Stimulated activated CD4-positive, alpha-beta T cell treated with anti-CD3 and anti-CD28 coated beads, Interleukin-12 subunit alpha, Interleukin-12 subunit beta, amount 100 ng/mL, for 48 hours (primary cell): ENCODE measurements at places on chromosomes 7 and 10.

DNA sequence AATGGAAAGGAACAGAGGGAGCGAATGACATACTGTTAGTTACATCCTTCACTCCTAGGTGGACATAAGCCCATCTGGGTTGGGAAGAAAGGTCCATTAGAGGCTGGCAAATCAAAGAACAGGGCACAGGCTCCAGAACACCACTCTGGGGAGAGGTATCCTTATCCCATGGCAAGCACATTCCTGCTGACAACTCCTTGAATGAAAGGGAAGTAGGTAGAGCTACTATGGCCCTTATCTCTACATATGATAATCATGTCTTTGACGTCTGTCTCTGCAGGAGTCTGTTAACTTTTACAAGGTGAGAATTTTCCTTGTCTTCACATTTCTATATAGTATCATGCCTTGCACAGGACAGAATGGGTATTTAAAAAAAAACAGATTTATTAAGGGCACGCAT is 10.4 kb downstream of the DENND11 start:
- DNase-seq: no peak

- DNase-seq: no peak
Measured at GRCh38 chr7:108972004-108972403, 402.3 kb downstream of the DNAJB9 start.

DNA sequence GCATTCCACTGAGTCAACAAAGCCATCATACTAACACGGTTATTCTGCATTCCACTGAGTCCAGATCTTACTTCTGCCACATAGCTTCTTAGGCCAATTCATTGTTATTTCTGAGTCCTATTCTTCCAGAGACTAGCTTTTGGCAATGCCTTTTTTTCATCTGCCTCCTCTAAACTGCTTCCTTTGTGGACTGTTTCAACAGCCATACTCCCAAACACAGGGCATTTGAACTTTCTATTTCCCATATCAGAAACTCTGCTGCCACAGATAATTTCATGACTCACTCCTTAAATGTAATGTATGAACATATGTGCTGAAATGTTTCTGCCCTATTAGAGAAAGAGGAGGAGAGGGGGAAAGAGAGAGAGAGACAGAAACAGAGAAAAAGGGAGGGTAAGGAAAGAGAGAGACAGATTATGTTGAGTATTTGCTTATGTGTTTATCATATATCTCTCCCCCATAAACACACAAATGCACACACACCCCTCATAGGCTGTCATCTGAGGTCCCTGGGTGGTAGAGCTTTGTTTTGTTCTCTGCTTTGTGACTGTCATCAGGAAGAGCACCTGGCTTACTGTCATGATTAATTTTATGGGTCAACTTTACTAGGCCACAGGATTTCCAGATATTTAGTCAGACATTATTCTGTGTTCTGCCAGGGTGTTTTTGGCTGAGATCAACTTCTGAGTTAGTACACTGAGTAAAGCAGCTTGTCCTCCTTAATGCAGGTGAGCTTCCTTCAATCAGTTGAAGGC is 308.0 kb upstream of the KCND2 start:
- DNase-seq: no peak

DNA sequence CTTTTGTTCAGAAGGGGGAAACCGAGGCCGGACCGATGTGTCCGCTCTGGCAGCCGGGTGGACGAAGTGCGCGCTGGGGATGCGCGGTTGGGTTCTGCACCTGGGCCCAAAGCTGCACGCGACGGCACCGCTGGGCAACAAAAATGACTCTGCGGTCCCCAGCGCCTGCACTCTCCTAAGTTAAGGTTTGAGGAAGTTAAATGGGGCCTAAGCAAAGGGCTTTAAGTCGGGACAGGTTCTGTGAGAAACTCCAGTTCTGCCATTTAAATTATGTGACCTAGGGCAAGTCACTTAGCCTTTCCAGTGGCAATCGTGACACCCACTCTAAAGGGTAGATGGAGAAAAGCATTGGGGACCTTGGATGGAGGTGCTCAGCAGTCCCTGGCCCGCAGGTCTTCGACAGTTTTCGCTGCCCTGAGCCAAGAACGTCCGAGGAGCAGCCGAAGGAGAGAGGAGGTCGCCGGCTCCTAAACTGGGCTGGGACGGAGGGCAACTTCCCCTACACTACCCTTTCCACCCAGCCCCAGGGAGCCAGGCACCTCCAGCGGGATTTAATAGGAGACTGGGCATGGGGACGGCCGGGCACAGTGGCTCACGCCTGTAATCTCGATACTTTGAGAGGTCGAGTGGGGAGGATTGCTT is 534 bp upstream of the ACBD5 start:
- no peak for DNase-seq

DNA sequence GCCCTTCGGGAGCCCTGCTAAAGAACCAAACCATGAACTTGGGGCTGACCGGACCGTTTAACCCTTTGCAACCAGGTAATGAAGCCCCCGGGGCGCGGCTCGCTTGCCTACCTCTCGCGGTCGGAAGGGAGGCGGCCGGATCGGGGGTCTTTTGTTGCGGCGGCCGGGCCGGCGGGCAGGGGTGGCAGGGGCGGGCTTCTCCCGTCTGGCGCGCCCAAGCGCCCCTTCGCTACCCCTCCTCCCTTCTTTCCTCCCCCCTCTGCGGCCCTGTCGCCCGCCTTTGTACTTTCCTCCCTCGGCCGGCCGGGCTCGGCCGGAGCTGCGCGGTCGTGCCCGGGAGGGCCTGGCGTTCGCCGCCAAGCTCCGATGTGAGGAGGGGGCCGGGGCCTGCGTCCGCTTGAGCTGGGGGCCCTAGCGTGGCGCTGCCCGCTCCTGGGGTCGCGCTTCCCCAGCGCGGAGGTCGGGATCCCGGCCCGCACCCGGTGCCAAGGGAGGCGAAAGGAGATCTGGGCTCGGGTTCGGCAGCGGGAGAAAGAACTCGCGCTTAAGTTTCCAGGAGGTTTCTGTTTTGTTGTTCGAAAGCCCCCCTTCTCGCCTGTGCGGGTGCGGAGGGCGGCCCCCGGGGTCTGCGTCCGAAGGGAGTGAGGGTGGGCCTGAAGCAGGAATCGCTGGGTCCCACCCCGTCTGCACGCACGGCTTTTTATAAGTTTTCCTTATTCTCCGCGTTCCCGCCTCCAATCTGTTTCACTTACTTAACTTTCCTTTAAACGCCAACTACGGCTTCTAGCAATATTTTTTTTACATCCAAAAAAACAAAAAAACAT is 436.8 kb upstream of the GALNT17 start:
- DNase-seq: no peak

DNA sequence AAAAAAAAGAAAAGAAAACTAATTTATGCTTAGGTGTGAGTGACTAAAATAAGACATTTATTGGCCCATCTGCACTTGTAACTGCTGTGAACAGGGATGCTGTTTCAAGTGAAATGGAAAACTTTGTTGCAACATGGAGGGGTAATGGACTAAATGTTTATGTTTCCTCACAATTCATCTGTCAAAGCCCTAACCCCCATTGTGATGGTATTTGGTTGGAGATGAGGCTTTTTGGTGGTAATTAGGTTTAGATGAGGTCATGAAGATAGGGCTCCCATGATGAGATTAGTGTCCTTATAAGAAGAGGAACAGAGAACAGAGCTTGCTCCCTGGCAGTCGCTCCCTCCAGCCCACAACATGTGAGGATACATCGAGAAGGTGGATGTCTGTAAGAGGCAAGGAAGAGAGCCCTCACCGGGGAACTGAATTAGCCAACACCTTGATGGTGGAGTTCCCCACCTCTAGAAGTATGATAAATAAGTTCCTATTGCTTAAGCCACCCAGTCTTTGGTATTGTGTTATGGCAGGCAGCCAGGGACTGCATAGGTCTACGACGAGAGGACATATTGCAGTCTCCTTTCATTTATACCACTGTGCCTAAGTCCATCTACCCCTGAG is 28.6 kb upstream of the VCL start:
- DNase-seq: no peak

DNA sequence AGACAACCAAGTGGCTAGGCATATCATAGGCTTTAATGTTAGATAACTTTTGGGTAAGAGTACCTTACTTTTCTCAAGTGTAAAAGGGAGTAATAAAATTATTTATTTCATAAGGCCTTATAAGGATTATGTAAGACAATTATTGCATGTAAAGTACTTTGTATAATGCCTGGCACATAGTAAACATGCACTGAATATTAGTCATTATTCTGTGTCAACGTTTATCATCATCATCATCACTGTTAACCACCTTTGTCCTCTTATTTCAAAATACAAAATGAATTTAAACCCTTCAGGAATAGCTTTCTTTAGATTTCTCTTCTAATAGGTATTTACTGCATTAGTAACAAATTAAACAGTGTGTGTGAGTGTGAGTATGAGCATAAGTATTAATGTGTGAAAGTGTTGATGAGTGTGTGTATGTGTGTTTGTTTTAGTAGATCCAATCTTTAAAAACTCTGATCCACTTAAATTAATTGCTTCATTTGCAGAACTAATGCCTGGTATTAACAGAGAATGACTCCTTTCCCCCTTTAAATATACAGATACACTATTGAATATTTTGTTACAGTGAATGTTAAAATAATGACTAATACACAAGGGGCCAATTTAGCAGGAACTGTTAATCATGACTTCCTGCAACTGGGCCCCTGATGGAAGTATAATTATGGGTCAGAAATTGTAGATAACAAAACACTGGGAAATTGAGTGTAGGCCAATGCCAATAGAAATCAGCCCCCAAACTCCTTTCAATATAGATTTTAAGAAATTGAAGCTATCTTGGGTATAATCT is 213.3 kb upstream of the FZD8 start:
- no peak for DNase-seq

DNA sequence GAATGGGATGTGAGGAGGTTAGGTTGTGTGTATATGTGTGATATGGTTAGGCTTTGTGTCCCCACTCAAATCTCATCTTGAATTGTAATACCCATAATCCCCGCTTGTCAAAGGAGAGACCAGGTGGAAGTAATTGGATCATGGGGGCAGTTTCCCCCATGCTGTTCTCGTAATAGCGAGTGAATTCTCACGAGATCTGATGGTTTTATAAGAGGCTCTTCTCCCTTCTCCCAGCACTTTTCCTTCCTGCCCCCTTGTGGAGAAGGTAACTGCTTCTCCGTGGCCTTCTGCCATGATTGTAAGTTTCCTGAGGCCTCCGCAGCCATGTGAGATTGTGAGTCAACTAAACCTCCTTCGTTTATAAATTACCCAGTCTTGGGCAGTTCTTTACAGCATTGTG is 47.3 kb downstream of the NPVF start:
- DNase-seq: no peak

DNA sequence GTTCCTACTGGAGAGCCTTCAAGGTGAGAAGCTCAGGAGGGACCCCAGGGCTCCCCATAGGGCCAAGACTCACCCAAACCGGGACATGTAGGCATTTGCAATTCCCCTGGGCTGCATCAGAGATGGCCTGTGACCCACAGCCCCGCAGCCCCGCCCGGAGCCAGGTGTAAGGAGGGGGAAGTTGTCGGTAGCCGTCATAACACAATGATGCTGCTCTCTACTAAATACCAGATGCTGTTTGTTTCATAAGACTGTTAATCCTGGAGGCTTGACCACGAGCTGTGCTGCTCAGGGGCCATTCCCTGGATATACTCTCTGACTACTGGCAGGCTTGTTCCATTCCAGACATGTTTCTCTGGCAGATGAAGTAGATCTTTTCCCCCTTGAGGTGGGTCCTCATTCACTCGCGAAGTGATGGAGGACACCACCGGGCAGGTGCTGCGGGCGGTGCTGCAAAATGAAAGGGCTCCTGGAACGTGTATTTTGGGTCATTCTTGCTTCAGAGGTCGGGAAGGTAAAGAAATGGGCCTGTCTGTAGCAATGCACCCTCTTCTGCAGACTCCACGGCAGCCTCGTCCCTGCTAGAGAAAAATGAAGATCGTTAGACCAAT is 61.1 kb downstream of the MKI67 start:
- DNase-seq: no peak

DNA sequence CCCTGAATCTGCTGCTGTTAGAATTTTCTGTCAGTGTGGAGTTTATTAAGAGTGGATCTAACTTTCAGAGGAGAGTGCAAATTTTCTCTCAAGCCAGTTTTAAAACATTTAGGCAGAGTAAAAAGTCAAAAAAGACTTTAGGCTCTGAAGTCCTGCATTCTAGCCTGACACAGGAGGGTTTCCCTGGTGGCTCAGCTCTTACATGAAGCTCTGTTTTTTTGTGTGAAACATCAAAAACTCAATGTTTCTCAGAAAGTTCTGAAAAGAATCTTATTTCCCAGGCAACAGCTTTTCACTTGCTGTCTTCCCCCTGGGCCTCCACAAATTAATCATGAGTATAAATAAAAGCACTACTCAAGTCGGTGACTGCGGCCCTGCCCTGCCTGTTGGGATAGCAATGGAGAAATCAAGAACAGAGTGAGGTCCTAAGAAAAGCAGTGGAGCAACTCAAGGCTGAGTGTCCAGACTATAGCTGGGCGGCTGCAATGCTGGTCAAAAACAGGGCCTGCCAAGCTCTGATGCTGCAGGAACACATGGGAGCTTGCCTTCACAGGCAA is 22.3 kb upstream of the WDR11 start:
- no peak for DNase-seq

DNA sequence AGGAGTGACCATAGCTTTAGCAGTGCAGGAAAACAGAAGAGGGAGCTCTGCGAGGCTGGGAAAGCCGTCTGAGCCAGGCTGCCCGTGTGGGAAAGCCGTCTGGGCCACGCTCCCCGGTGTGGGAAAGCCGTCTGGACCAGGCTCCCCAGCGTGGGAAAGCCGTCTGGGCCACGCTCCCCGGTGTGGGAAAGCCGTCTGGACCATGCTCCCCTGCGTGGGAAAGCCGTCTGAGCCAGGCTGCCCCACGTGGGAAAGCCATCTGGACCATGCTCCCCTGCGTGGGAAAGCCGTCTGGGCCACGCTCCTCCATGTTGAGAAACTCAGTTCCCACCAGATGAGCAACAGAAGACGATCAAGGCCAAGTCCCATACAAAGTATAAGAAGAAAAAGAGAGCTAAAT is 101.8 kb downstream of the GALNT11 start:
- no peak for DNase-seq

DNA sequence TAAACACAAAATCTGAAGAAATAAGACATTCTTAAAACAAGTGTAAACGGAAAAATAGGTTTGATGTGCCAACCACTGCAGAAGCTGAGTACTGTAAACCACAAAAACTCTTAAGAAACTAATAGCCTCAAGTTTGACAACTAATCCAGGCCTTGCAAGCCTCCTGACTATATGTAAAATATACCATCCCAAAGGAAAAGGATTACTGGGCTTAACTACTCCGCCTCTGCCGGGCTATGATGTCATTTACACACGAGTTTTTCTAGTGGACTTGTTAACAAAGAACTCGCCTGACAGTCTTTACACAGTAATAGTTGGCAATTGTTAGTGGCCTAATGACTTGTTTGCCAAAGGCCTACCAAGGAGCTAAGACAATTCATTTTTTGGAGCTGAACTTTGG is 2.1 kb downstream of the KIF5B start:
- no peak for DNase-seq
